ENCODE measurements at places on chromosomes 3 and 15.

DNA sequence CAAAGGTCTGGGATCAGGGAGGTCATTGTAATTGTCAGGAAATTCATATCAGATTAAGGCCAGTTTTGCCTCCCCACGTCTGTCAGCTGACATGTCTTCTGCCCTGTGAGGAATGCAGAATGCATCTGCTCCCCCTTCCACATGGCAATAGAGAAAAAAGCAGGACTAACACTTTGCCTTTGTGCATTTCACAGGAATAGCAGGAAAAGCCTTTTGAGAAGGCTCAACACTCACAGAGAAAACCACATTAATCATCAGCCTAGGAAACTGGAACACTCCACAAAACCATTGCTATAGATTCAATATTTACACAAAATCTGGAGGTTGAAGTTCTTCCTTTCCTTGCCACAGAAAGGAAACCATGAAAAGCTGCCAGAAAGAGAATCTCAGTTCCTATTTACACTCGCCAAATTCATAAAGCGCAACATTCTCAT is 165.2 kb upstream of the HES1 start:
- DNase-seq = no peak

DNA sequence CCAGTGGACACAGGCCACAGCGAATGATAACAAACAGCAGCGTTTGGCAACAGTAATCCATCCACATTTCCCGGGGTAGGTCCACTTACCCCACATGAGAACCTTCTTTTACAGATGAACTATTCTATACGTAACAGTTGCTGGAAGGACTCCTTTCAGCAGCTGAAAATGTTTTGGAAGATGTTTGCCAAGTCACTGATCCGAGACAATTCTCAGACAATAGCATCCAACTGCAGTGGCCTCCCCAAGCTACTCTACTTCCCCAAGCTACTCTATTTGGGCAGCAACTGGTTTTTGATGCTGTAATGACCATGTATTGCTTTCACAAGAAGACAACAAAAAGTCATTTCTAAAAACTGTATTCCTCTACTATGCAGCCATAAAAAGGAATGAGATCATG is 87.5 kb downstream of the ADAMTS17 start:
- no peak for DNase-seq

- no peak for DNase-seq
Measured at GRCh38 chr3:37456781-37457180, 282.4 kb upstream of the LRRFIP2 start.

DNA sequence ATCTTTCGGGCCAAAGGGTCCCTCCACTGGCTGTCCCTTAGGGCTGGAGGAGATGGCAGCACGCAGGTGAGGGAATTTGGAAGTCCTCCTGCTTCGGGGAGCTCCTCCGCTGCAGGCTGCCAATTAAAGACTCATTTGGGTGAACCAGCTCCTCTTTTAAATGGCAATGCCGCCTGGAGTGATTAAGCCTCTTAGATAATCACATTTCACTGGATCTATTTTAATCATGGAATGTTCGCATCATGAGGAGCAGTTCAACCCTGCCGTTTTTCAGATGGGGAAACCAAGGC is 117.9 kb downstream of the LIPC start:
- no peak for DNase-seq

DNA sequence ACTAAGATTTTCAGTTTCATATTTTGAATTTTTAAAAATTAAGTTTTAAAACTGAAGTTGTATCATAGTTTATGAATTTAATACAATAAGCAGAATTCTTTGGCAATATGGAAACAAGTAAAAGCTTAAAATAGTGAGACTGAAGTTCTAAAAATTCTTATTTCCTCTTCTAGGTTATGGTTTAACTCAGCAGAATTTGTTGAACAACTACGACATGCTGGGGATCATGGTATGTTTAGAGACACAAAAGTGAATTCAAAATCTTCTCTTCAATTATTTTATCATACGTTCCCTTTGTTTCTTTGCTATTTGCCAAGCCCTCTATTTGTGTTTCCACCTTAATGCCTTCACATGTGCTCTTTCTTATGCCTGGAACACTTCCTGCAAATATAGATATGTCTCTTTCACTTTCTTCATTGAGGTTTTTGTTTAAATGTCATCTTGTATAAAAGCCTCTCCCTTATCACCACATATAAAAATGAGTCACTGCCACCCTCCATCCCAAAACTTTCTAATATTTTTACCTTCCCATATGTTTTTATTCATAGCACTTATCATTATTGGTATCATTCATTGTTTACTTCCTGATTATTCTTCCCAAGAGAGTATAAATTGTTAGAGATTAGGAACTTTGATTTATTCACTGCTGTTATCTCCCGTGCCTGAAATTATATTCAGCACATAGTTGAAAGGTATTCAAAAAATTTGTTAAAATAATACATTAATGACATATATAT is 6.4 kb downstream of the SUCNR1 start:
- no peak for DNase-seq

GRCh38 chr15:34754674-34755418 is at the start of gene GJD2:
TSS of gene GJD2 (minus strand) at chr15:34754998. CDS start at chr15:34754488, 510 bp downstream.
- no peak for DNase-seq

DNA sequence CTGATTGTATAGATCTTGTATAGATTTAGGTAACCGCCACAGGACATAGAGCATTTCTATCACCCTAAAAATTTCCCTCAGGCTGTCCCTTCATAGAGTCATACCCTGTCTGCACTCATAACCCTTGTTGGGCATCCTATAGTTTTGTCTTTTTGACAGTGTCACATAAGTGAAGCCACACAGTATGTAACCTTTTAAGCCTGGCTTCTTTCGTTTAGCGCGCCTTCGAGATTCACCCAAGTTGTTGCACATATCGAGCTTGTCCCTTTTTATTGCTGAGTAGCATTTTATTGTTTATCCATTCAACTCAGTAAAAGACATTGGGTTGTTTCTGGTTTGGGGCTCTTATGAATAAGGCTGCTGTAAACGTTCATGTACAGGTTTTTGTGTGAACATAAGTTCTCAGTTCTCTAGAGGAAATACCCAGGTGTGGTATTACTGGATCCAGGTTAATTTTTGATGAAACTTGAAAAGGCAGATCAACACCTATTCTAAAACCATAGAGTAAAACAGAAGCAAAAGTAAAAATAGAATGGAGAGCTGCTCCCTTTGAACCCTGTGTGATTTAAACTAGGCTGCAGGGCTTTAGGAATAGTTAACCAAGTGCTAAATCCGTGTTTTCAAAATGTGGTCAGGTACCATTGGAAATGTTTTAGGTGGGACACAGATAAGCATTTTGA is 49.5 kb downstream of the CD86 start:
- no peak for DNase-seq

DNA sequence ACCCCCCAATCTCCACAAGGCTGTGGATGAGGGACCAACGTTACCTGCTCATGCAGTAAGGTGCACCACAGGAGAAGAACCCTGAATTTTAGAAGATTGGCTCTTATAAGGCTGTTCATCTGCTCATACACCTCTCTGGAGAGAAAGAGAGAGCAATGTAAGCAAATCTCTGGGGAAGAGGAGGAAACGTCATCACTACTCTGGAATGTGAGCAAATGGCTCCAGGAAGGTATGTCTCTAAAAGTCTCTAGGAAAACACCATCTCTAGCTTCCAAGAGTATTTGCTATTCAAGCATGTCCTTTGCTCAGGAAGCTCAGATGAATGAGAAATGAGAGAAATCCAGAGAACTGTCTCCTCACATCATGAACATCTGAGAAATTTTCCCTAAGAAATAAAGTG is 235.4 kb downstream of the TBL1XR1 start:
- DNase-seq = no peak

- DNase-seq = no peak
Measured at GRCh38 chr3:74106925-74107324, 482.2 kb upstream of the PDZRN3 start.

DNA sequence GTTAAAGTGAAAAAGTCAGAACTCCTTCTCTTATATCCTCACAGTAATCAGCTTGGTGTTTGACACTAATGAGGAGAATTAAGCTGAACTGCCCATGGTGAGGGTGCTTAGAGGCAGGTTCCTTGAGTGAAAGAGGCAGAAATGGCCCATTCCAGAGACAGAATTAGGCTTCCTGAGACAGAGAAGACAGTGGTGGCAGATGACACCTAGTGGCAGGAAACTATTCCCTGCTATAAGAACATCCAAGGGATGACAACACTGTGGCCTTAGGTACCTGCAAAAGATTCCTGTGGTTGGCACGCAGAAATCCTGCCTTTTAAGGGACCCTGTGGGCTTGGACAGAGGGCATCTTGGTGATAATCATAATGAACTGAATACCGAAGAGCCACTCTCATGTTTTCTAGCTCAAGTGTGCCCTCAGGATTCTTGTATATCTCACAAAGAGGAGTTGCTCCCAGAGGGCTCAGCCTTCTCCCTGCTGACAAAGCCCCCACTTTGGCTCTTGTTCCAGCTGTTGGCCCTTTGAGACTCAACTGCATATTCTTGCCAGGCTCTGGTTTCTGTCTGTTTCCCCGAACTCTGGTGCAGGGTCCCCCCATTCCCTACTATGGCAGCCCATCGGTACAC is 56.0 kb downstream of the KBTBD12 start:
- no peak for DNase-seq

Measured in central memory CD8-positive, alpha-beta T cell (primary cell).